ENCODE measurements at places on chromosomes 3 and 15. TPM values are rescaled to one million over a fixed set of nuclear protein-coding genes. Genes with fewer than 3 reads are reported as not detected.

DNA sequence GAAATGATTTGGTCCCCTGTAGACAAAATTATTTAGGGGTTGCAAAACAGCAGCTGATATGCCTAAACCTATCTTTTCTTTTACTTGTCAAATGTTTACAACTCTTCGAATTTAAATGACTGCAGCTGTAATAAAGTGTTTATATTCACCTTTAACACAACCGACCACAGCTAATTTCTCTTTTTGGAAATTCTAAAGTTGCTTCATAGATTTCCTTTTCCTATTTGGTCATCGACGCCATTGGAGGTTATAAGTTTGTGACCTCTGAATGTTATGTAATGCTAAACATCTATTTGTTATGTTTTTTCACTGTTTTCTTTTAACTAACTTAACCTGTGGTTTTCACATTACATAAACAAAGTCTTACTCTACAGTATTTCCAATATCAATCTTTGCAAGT, 1094.9 kb upstream of the EPHA6 start:
- no peak for DNase-seq

- no peak for DNase-seq
Observed at GRCh38 chr3:183349421-183350157, 78.8 kb downstream of the MCF2L2 start.

DNA sequence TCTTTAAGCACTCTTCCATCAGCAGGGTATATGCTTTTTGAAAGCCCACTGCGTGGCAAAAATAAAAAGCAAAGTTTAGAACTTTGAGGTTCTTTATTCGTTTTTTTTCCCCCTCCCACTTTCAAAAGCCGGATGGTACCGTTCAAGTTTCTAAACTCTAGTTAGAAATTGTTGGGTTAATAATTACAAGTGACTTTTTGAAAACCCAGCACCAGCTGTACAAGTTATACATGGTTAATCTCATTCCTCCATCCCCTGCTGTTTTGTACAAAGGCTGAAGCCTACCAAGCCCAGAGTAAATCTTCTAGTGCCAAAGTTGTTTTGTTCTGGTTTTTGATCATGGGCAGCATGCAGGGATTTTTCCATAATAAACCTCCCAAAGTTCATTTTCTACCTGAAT, 48.6 kb downstream of the WDR72 start:
- DNase-seq = no peak

DNA sequence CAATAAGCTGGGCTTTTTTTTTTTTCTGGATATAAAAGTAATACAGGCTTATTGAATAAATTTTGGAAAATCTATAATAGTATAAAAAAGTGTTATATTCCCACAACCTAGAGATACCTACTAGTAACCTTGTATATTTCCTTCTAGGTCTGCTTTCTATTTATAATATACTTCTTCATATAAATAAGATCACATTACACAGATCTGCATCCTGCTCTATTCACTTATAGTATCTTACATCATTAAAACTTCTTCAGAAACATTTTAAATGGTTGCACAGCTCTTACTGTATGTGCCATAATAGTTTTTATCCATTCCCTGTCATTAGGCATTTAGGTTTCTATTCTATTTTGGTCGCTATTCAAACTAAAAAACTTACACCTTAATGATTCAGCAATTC, 87.0 kb upstream of the TTBK2 start:
- no peak for DNase-seq

The SLC6A1 gene
- not detected for total RNA-seq
